Renal cortex interstitium (tissue), 15 donors: ENCODE measurements at places on chromosomes 7 and 10. TPM values are rescaled to one million over a fixed set of nuclear protein-coding genes. Genes with fewer than 3 reads are reported as not detected.

Gene PCLO
- polyA plus RNA-seq = 10.8 TPM

Gene CCDC172
- polyA plus RNA-seq = not detected

Gene LRCH4
- polyA plus RNA-seq = 56.4 TPM

Gene STEAP1B
- 1.1 TPM for polyA plus RNA-seq
